ENCODE measurements at places on chromosomes 5 and 9. TPM values are rescaled to one million over a fixed set of nuclear protein-coding genes. Genes with fewer than 3 reads are reported as not detected.

DNA sequence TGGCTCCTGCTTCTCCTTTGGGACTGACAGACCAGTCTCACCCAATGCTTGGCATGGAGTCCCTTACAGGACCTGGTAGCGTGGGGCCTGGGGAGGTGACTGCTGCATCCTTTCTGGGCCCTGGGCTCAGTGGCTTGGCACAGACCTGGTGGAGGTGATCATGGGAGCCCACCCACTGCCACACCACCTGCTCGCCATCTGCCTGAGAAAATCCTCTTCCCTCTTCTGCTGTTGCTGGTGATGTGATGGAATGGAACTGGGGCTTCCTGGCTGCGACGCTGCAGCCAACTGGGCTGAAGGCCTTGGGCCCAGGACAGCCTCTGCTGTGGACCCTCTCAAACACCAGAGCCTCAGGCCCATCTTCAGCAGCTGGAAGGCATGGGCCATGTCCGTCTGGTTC lies 122.5 kb upstream of the PANK3 start:
- no peak overlapping the region for H3K27ac ChIP-seq
- H3K36me3 ChIP-seq, result no peaks in the 10 kb centered on the region
- H3K4me1 ChIP-seq, result peaks cover 7% of the 10 kb centered on the region
- no peaks in the 10 kb centered on the region for H3K27me3 ChIP-seq

GRCh38 chr9:38641985-38642864 lies 21.8 kb upstream of the ANKRD18A start:
- no peaks in the 10 kb centered on the region for H3K27me3 ChIP-seq
- no peak for DNase-seq
- H3K4me1 ChIP-seq, result no peaks in the 10 kb centered on the region
- no peaks in the 10 kb centered on the region for H3K36me3 ChIP-seq

GRCh38 chr9:20642045-20642444 lies 19.7 kb upstream of the MLLT3 start:
- H3K36me3 ChIP-seq, result no peaks in the 10 kb centered on the region
- no peaks in the 10 kb centered on the region for H3K4me1 ChIP-seq
- H3K27me3 ChIP-seq, result no peaks in the 10 kb centered on the region
- DNase-seq, result no peak
- no peak overlapping the region for H3K4me3 ChIP-seq

The GPX3 gene
- 5,290 TPM for total RNA-seq

The DMXL1 gene
- 53.1 TPM for total RNA-seq
